ENCODE measurements at places on chromosomes 5 and 9. TPM values are rescaled to one million over a fixed set of nuclear protein-coding genes. Genes with fewer than 3 reads are reported as not detected.

The F12 gene
- total RNA-seq: 0.85 TPM

The THOC3 gene
- total RNA-seq: 55.6 TPM

The NEUROG1 gene
- not detected for total RNA-seq

GRCh38 chr5:6745706-6746222 lies 32.5 kb downstream of the TENT4A start:
- DNase-seq: peak; percentile 87

DNA sequence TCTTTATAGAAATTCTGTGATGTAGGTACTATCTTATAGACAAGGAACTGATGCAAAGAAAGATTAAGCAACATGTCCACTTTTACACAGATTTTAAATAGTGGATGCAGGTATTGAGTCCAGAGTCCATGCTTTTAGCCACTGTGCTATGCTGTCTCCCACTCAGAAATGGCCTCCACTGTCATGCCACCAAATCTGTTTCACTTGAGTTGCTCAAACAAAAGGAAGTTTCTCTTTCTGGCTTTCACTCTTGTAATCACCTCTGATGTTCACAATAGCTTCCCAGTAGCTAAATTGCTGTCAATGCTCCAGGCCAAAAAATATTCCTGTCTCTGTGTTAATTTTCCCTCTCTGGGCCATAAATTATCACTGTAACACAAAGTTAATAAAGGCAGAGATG lies 77.0 kb upstream of the RASA1 start:
- no peak for DNase-seq
